ENCODE measurements at places on chromosomes 7 and 10. TPM values are rescaled to one million over a fixed set of nuclear protein-coding genes. Genes with fewer than 3 reads are reported as not detected.

The GGCT gene
- total RNA-seq: 16.0 TPM

The GARIN1A gene
- 1.9 TPM for total RNA-seq

The SEC61G gene
- 80.4 TPM for total RNA-seq

The DGKB gene
- total RNA-seq: 29.4 TPM

The NEUROD6 gene
- total RNA-seq: 35.3 TPM

The UCN3 gene
- total RNA-seq: 0.27 TPM

The NOM1 gene
- total RNA-seq: 32.4 TPM

The C7orf25 gene
- 13.7 TPM for total RNA-seq

The SNX10 gene
- total RNA-seq: 40.6 TPM

The PSD gene
- total RNA-seq: 38.8 TPM

The CNPY1 gene
- total RNA-seq: 19.4 TPM

The RPA3 gene
- total RNA-seq: 11.2 TPM

The MMD2 gene
- 5.2 TPM for total RNA-seq

The CRCP gene
- total RNA-seq: 38.9 TPM

The SLC13A4 gene
- total RNA-seq: 2.4 TPM

The MSS51 gene
- 6.5 TPM for total RNA-seq

The IL6 gene
- not detected for total RNA-seq

The OGDHL gene
- total RNA-seq: 14.8 TPM

The MGAM2 gene
- 0.18 TPM for total RNA-seq

The ACTL6B gene
- total RNA-seq: 58.7 TPM

The LIPJ gene
- total RNA-seq: 1.00 TPM

The TMEM184A gene
- 0.18 TPM for total RNA-seq

The ATOH7 gene
- 1.5 TPM for total RNA-seq

The INHBA gene
- total RNA-seq: 3.2 TPM

The FAM200A gene
- total RNA-seq: 14.3 TPM

The SH2D4B gene
- 0.36 TPM for total RNA-seq

The GPR37 gene
- 10.7 TPM for total RNA-seq

The ZNF775 gene
- 8.2 TPM for total RNA-seq

The PRLHR gene
- total RNA-seq: 0.36 TPM

The BTBD16 gene
- not detected for total RNA-seq

The MEOX2 gene
- total RNA-seq: 0.09 TPM

The TRIM73 gene
- total RNA-seq: 8.5 TPM

The CCZ1 gene
- total RNA-seq: 56.8 TPM

The SLC26A3 gene
- 0.54 TPM for total RNA-seq

Data from cerebellum (tissue), 4 donors.